ENCODE measurements at places on chromosomes 16 and 17. TPM values are rescaled to one million over a fixed set of nuclear protein-coding genes. Genes with fewer than 3 reads are reported as not detected.

Gene NATD1
- polyA plus RNA-seq, result 2.8 TPM

Gene CD300H
- not detected for polyA plus RNA-seq

Gene RRAD
- 4.9 TPM for polyA plus RNA-seq

Gene FADS6
- polyA plus RNA-seq, result 2.5 TPM

GRCh38 chr17:42561897-42562387 lies at the start of gene COASY:
TSS of gene COASY (plus strand) at chr17:42562148. CDS start at chr17:42562623, 475 bp downstream.
- peaks cover 32% of the 10 kb centered on the region for H3K4me1 ChIP-seq
- H3K36me3 ChIP-seq, result peaks cover 5% of the 10 kb centered on the region
- H3K4me3 ChIP-seq, result peak within 1 kb of the TSS; percentile 97

DNA sequence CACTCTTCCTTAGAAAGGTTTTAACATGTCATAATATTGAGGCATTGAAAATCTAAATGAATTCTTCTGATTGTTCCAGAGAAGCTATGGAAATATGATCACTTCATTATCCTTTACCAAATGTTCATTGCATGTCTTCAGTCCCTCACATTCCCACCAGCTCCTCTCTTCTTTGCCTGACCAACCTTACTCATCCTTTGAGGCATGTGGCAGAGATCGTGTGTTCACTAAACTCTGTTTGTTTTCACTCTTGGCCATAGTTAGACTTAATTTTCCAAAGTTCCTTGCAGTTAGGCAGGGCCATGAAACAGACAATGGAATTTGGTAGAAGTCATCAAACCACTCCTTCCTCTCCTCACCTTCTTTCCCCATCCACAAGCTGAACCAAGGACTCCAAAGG lies 266.5 kb upstream of the HSBP1 start:
- H3K4me3 ChIP-seq, result no peak overlapping the region
- DNase-seq, result no peak

Gene TMIGD1
- 134 TPM for polyA plus RNA-seq

DNA sequence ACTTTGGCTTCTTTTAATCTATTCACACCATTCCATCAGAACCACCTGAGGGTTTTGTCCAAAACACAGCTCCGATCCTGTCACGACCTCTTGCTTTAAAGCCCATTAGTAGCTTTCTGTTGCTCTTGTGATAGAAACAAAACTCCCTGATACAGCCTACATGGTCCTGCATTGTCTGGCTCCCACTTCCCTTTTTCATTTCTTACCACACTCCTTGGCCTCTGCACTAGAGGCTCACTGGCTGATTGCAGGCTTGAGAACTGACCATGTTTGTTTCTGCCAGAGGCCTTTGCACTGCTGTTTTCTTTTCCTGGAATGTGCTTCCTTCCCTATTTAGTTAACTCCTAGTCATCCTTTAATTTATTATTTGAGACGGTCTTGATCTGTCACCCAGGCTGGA lies 23.7 kb downstream of the IST1 start:
- no peak for DNase-seq
- no peak overlapping the region for H3K4me3 ChIP-seq
- peaks cover 4% of the 10 kb centered on the region for H3K4me1 ChIP-seq
- no peak overlapping the region for H3K27ac ChIP-seq
- H3K27me3 ChIP-seq, result no peaks in the 10 kb centered on the region
- peaks cover 18% of the 10 kb centered on the region for H3K36me3 ChIP-seq

- peaks cover 6% of the 10 kb centered on the region for H3K36me3 ChIP-seq
- no peaks in the 10 kb centered on the region for H3K27me3 ChIP-seq
- H3K27ac ChIP-seq, result no peak overlapping the region
- H3K4me3 ChIP-seq, result no peak overlapping the region
- H3K4me1 ChIP-seq, result peaks cover 3% of the 10 kb centered on the region
Observed at GRCh38 chr16:82078125-82078524, 43.1 kb downstream of the HSD17B2 start.

Gene HOXB8
- not detected for polyA plus RNA-seq

Gene SLC9A5
- not detected for polyA plus RNA-seq

Gene TP53TG3C
- not detected for polyA plus RNA-seq

Data from small intestine (tissue), 16 donors.